Naive thymus-derived CD4-positive, alpha-beta T cell (primary cell): ENCODE measurements at places on chromosomes 5 and 9.

DNA sequence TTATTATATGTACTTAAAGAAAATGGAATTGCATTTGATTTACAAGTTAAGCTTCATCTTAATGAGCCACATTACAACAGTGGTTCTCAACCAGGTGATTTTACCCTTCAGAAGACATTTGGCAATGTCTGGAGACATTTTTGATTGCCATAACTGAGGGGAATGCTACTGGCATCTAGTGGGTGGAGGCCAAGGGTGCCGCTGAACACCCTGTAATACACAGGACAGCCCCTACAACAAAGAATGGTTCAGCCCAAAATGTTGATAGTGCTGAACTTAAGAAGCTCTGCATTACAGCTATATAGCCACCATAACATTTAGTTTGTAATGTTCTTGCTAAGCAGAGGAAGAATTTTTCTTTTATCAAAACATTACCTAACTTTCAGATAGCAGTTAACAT, 103.1 kb downstream of the PAM start:
- peaks cover 7% of the 10 kb centered on the region for H3K4me1 ChIP-seq
- no peak overlapping the region for H3K4me3 ChIP-seq
- no peaks in the 10 kb centered on the region for H3K36me3 ChIP-seq
- H3K27me3 ChIP-seq: no peaks in the 10 kb centered on the region
- H3K27ac ChIP-seq: no peak overlapping the region

GRCh38 chr5:135567661-135568060, 11.1 kb downstream of the CXCL14 start:
- no peak for DNase-seq
- H3K4me1 ChIP-seq: no peaks in the 10 kb centered on the region
- H3K27ac ChIP-seq: no peak overlapping the region
- no peak overlapping the region for H3K4me3 ChIP-seq
- H3K27me3 ChIP-seq: no peaks in the 10 kb centered on the region

DNA sequence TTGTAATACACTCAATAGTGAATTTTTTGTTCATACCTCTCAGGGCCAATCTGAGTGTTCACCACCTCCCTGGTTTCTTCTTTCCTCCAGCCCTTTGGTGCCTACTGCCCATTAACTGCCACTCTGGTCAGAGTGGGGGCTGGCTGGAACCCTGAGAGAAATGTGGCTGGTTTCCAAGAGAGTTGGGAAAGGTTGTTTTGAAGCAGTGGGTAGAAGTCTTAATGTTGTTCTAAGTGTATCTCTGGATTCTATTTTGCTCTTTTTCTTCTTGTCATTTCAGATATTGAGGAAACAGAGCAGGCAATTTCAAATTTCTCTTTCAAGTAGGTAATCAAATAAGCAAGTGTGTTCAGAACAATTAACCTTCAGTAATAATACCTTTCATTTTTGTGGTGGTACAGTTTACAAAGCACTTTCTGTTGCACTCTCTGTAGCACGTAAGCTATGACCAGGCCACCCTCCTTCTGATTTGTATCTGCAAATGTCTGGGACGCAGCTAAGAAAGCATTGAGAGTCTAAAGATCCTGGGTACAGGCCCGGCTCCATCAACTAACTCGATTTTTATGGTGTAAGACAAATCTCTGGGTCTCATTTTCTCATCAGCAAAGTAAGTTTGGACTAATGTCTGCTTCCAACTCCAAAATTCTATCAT, 8.4 kb downstream of the SLC1A3 start:
- H3K4me1 ChIP-seq: no peaks in the 10 kb centered on the region
- no peak overlapping the region for H3K4me3 ChIP-seq
- no peak overlapping the region for H3K27ac ChIP-seq
- no peak for DNase-seq

GRCh38 chr5:107893642-107894041, 222.9 kb upstream of the EFNA5 start:
- no peaks in the 10 kb centered on the region for H3K27me3 ChIP-seq
- no peaks in the 10 kb centered on the region for H3K36me3 ChIP-seq
- H3K27ac ChIP-seq: no peak overlapping the region
- no peaks in the 10 kb centered on the region for H3K4me1 ChIP-seq

DNA sequence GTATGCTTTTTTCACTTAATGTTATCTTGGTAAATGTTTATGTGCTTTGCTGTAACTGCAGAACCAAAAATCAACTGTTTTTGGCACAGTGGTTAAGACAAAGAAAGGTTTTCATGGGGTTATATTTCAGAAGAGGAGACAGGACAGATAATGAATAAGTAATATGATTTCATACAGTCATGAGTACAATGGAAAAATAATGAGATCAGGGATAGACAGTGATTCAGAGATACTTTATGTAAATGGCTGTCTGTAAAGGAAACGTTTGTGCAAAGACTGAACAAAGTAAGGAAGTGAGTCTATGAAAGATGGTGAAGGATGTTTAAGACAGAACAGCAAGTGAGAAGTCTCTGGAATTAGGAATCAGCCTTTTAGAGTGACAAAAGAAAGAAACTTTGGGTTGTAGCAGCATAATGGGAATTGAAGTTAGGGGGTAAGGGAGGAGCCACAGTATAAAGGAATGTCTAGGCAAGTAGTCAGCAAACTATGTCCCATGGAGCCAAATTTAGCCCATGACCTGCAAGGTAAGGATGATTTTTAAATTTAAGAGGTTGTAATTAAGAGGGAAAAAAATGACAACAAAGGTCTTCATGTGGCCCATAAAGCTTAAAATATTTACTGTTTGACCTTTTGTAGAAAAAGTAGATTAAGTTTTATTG, 55.0 kb downstream of the TNPO1 start:
- no peaks in the 10 kb centered on the region for H3K27me3 ChIP-seq
- DNase-seq: no peak
- no peak overlapping the region for H3K27ac ChIP-seq

DNA sequence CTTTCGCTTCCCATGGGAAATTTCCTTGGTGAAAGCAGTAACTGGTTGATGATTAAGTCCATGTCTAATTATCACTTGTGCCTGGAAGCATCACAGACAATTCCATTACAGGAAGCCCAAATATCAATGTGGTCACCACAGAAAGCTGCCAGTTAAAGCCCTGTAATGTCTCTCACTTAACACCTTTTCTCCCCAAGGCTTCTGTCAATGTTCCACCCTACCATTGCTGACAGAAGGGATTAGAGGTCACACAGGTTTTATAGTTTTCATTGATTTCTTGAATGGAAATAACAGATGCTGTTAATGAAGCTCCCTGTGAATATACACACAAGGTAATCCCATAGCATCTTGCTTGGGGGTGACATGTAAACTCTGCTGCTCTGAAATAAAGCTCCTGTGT, 279.2 kb downstream of the COX7C start:
- no peak for DNase-seq
- no peak overlapping the region for H3K4me3 ChIP-seq
- no peaks in the 10 kb centered on the region for H3K27me3 ChIP-seq
- no peaks in the 10 kb centered on the region for H3K36me3 ChIP-seq
- H3K4me1 ChIP-seq: no peaks in the 10 kb centered on the region
